ENCODE measurements at places on chromosomes 7 and 10. TPM values are rescaled to one million over a fixed set of nuclear protein-coding genes. Genes with fewer than 3 reads are reported as not detected.

DNA sequence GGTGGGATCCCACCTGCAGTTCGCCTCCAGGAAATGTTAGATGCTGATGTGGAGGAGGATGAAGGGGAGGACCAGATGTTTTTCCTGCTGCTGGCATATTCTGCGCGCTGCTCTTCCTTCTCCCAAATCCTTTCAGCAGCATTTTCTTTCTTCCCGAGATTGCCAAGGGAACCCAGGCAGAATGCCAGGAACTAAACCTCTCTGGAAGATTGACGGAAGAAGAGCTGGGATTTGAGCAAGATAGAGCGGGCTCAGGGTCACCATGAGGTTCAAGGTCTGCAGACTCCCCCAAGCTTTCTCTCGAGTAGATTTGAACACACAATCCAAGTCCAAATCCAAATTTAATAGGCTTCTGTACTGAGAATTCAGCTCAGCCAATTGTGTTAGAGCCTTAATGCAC lies 345.2 kb upstream of the C7orf33 start:
- DNase-seq: no peak

DNA sequence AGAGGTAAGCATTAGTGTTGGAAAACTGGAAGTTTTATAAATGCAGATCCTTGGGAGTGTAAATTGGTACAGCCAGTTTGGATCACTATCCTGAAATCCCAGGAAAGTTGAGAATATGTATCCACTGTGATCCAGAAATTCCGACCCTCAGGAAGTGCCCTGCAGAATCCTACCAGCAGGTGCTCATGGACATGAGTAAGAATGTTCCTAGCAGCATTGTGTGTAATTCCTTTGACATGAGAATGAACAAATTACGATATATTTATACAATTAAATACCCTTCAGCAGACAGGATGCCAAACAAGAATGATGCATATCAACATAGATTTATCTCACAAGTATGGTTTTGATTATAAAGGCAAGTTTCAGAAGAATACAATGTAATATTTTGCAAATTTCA lies 181.6 kb downstream of the XPNPEP1 start:
- DNase-seq: no peak

DNA sequence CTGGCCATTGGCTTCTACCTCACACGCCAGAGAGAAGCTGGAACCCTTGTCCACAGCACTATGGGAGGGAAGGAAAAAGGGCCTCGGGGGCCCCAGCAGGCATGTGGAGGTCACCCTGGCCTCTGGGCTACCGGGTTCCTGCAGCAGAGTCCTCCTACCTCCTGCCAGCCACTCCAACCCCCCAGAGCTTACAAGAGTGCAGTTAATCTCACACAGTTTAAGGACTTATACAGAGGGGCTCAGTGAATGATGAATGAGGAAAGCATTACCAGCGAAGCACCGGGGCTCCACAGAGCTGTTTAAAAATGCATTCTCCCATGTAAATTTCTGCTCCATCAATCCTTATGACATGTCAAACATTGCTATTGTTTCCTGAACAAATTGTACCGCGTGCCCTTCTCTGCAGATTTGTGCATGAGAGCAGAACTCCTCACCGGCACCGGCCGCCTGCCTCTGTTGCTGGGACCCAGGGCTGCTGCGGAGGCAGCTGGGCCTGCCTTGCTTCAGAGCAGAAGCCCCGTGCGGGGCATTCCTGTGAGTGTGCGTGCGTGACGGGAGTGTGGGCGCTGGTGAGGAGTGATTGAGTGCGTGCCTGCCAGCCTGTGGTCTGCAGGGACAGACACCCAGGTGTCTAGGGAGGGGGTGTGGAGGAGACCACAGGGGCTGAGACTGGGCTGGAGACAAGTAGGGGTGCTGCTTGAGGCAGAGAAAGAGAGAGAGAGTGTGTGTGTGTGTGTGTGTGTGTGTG lies 52.8 kb downstream of the C10orf105 start:
- no peak for DNase-seq

Gene SPDYE11
- total RNA-seq: not detected
